ENCODE measurements at places on chromosomes 1 and 21.

- no peak for DNase-seq
Observed at GRCh38 chr1:40648200-40648599, 17.3 kb downstream of the RIMS3 start.

DNA sequence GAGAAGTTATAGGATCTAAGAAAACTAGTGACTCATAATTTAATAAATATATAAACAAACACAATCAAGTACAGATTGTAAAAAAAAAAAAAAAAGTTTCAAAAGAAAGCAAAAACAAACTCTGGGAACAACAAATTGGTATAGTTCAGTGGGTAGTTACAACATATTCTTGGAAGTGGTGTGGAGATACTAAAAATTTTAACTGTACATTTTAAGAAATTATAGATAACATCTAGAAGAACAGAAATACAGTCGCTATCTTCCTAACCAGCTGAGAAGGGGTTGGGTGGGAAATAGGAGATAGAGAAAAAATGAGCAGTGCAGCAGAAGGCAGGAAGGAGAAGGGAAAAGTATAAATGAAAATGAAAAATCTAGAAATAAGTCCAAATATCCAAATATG, 70.5 kb downstream of the LRRC8C start:
- DNase-seq: no peak

DNA sequence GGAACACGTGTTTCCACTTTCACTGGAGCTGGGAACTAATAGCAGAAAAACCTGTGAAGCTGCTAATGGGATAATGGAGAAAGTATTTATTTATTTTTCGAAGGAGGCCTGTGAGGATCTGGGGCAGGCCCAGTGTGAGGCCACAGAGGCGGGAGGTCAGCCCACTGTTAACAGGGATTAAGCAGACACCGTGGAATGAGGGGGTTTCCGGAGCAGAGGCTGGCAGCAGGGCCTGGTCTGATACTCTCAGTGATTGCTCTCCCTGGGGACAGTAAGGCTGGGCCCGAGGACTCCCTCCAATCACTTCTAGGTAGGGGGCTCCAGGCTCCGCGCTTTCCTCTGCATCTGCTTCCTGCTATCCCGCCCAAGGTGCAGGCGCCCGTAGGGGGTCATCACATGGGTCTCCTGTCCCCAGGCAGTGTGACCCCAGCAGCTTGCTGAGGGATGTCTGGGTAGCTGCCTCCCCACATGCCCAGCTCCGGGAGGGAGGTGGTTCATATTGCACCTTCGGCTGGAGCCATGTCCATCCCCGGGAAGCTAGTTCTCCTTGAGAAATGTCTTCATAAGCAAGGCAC, 28.8 kb upstream of the CDCA8 start:
- no peak for DNase-seq

DNA sequence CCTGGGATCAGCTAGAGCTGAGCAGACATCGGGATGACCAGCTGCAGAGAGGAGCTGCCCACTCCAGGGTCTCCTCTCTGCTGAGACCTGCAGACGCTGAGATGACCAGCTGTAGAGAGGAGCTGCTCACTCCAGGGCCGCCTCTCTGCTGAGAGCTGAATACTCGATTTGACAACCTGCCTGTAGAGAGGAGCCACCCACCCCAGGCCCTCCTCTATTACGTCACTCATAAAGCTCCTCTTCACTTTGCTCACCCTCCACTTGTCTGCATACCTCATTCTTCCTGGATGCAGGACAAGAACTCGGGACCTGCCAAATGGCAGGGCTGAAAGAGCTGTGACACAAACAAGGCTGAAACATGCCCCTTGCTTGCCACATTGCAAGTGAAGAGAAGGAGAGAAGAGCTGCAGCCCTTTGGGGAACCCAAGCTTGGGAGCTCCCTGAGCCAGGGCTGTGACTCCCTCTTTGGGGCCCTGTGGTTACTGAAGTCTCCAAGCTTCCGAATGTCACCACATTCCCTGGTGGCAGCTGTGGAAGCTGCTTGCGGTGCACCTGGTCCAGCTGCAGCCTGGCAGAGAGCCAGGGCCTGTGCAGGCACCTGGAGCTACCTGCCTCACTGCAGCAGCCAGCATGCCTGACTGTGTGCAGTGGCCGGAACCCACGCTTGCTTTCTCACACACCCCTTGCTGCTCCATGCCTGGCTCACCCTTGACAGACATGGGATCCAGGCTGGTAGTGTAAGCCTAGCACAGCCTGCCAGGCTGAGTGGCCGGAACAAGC, 59.6 kb downstream of the CC2D1B start:
- no peak for DNase-seq

- DNase-seq: no peak
Observed at GRCh38 chr21:43302769-43303168, 124.2 kb downstream of the SIK1 start.

- DNase-seq: no peak
Observed at GRCh38 chr1:9183441-9183840, 51.1 kb upstream of the H6PD start.

GRCh38 chr1:20430355-20431175, 55.4 kb downstream of the CAMK2N1 start:
- no peak for DNase-seq

DNA sequence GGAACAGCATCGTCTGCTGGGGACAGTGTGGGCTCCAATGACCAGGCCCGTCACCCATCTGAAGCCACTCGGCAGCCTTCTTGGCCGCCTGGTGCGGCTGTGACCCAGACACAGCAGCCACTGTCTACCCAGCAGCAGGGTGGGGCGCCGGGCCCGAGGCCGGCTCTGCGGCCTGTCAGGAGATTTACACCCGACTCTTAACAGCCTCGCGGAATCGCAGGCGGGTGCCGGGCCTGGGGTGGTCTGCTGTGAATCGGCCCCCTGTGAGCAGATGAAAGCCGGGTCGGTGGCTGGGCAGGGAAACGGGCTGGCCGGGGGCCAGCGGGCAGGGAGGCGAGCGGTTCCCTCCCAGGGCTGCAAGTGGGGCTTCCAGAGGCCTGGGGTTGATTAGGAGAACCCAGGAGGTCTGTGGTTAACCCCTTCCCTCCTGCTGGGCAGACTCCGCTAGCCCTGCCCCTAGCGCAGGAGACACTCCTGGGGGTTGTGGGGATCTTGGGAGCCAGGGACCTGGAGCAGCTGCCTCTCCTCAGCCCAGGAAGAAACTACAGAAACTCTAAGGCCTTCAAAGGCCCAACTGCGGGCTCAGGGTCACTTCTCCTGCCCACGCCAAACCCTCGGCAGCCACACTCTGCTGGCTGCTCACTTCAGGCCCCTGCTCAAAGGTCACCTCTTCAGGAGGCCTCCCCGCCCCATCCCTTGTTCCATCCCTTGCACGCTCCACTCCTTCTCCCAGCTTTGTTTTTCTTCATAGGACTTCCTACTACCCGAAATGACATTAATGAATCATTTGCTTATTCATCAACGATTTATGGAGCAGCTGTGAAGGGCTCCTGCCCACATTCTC, 15.6 kb downstream of the RUNX3 start:
- DNase-seq: no peak

DNA sequence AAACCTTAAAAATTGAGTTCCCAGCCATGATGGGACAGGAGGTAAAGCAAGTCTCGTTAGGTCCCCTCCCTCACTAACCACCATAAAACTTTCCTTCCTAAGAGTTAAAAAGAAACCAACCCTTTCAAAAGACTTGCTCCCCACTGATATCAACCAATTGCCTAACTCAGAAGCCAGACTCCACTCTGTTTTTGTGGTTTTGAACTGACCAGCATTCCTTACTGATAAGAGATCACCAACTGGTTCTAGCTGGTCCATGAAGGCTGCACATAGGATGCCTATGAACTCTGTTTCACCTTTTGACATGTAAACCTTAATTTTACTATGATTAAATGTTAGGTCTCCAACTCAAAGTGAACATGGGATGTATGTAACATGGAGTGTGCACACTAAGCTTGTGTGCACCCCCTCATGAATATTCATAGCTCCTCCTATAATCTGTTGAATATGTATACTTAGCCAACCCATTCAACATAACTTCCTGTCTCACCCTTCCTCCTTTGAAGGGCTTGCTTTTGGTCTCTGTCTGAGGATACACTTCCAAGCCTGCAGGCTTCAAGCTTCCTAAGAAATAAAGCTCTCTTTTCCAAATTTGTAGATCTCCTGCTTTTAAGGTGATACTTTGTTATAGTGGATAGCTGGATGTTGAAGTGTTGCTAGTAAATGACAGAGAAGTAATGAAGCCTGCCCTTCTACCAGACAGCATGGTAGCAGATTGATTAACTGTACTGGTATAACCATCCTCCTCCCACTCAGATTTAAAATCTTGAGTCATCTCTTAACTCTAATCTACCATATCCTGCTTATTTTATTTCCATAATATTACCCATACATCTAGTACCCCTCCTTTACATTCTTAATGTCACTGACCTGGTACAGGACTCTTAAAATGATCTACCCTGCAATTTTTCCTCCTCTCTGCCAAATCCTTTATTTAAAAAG, 95.6 kb downstream of the ZNF644 start:
- no peak for DNase-seq

- no peak for DNase-seq
Observed at GRCh38 chr1:71930511-71930910, 351.8 kb downstream of the NEGR1 start.

GRCh38 chr1:15231714-15232201, 15.3 kb upstream of the FHAD1 start:
- no peak for DNase-seq

GRCh38 chr1:74652711-74653139, 20.9 kb downstream of the ERICH3 start:
- DNase-seq: no peak

GRCh38 chr21:32705139-32705538, 22.7 kb downstream of the SYNJ1 start:
- DNase-seq: no peak

DNA sequence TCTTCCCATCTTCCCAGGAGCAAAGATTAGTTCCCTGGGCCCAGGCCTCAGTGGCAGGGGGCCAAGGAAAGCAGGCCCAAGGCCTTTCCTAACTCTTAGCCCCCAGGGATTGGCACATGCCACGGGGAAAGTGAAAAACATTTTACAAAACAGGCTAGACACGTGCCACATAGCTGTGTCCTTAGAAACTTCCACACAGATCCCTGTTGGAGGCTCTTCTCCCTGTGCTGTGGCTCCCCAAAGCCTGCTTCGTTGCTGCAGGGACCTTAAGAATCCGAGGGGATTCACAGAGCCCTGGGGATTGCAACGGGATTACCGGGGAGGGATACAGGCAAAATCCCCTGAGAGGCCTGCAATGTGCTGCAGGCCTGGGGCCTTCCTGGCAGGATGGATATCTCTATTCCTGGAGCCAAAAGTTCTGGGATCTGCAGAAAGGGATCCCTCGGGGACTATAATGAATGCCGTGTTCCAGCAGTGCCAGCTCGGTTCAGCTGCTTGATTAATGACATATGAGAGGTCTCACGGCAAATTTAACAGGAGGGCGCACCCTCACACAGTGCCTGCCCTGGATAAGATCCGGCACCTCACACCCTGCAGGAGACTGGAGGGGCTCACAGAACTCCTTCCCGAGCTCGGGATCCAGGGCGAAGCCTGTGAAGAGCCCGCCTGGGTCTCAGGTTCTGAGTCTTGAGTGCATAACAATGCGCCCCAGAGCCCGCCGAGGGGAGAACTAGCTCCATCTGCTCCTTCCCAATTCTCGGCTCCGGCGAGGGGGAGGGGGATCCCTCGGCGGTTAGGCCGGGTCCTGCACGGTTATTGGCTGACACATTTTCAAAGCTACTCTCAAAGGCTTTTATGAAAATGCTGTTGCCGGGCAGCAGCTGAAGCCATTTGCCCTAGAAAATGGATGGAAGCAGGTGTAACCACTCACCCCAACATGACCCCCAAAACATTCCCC, 15.3 kb upstream of the RGS8 start:
- no peak for DNase-seq

DNA sequence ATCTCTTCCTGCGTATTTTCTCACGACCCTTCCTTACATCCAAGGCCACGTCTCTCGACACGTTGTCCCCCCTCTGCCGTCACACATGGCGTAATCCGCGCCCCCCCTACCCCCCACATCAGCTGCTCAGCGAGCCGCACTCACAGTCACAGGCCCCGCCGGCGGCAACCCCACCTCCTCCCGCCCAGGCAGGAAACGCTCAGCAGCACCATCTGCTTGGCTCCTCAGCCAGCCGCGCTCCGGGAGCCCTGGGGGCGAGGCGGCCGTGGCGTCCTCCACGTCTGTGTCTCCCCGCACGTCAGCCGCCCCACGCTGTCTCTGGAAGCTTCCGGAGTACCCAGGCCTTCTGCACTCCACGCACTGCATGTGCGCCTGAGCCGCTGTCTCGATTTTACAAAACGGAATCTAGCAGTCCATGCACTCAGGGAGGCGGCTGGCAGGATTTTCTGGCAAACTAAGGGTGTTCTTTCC, 64.6 kb downstream of the SIK1 start:
- DNase-seq: peak; percentile 70

GRCh38 chr1:112312879-112313278, 83.1 kb upstream of the CTTNBP2NL start:
- DNase-seq: no peak

DNA sequence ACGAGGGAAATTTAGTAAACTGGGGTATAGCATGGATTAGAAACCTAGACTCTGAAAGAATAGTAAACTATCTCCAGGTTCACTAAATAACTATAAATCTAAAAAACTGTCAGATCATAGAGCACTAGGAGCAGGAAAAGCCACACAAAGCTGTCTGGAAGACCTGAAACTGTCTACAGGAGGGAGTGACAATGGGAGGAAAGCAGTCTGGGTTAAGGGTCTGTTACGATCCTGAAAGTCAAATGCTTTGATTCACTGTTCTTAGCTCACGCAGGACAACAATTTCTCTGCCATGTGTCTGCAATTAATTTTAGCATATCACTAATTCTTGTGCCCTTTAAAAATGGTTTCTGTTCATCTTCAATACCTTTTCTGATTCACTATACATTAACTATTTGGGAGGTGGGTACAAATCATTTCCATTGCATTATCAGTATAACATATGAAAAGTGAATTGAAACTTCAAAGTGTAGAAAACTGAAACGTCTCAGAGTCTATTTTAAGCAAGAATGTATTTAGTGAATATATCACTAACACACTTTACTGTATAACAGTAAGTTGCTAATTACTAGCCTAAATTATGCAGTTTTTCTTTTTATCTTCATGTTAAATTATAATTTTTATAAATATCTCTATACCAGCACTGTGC, 18.4 kb downstream of the CEP170 start:
- DNase-seq: no peak

DNA sequence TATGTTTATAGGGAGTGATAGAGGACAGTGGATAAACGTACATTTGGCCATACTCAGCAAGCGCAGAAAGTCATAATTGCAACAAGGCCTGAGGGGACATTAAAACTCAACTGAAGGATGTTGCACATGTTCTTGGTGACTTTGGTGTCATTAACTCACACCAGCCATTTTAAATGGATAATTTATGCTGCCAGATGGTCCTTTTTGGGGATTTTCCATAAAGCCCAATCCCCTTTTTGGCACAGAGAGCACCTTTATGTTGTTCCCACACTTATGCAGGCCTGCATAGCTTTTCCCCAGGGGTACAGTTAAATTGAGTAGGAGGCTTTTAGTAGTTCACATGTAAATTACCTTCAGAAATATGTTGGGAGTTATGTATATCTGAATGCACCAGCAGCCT, 279.6 kb downstream of the NFIA start:
- DNase-seq: no peak
